ENCODE measurements at places on chromosomes 5 and 9.

GRCh38 chr9:124415852-124416484, 726 bp upstream of the PSMB7 start:
- DNase-seq, result no peak

- DNase-seq, result no peak
Measured at GRCh38 chr5:79499640-79500273, 14.2 kb downstream of the HOMER1 start.

- no peak for DNase-seq
Measured at GRCh38 chr5:173496129-173496882, 120.1 kb downstream of the BOD1 start.

GRCh38 chr9:108953983-108954574, 19.9 kb downstream of the ABITRAM start:
- peak; percentile 35 for DNase-seq

DNA sequence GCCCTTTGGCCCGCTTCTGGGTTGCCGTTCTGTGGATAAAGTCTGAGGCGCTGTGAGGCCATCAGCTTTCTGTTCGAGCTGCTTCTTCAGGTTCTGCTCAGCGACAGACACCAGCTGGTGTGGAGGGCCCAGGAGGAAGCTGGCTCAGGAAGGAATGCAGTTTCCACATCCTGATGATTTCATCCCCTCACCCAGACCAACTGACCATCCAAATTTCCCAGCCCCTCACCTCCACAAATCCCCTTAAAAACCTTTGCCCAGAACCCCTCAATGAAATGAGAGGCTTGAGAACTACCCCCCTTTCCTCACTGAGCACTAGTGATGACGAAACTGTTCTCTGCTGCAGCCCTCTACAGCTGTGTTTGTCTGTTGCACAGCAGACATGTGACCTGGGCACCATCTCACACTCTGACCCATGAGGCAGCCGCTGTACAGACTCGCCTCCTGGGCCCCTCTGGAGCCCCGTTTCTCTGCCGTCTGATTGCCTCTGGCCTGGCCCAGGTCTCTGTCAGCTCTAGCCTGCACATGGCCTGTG, 45.4 kb downstream of the SPATA31C2 start:
- peak; percentile 46 for DNase-seq

DNA sequence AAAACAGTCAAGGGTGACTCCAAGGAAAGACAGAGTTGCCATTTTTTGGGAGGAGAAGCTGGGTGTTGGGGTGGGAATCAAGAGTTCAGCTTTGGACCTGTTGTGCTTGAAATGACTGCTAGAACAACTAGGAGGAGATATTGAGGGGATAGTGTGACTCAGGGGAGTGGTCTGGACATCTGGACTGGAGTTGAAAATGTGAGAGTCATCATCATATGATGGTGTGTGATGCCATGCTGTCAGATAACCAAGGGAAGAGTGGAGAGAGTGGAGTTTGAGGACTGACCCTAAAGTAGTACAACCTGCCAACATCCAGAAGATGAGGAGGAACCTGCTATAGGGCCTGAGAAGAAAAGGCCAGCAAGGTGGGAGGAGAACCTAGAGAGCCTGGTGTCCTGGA, 199.7 kb downstream of the ARHGEF28 start:
- no peak for DNase-seq

- no peak for DNase-seq
Measured at GRCh38 chr5:166370928-166371690, 1920.3 kb upstream of the WWC1 start.

GRCh38 chr5:2576823-2577222, 174.7 kb downstream of the IRX2 start:
- DNase-seq, result no peak

DNA sequence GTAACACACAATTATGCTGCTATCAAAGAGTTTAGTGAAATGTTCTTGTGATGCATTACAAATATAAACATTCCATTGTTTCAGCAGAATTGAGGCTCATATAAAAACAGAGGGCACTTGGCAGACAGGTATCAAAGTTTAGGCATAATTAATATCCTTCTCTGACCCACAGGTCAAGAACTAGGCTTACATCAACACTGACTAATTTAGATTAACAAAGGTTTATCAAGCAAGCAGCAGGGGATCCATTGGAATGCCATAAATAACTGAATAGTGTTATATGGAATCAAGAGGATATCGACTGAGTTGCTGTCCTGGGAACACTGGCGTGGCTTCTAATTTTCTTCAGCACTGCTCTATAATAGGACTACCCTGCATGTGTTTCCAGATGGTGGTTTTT, 414.5 kb upstream of the ARRDC3 start:
- DNase-seq, result no peak

GRCh38 chr9:35618854-35619799, 914 bp upstream of the CD72 start:
- peak; percentile 35 for DNase-seq
